ENCODE measurements at places on chromosomes 3 and 15.

- peak; percentile 30 for DNase-seq
These were observed 1.6 kb downstream of the FAM174B start for GRCh38 chr15:92653836-92654539.

DNA sequence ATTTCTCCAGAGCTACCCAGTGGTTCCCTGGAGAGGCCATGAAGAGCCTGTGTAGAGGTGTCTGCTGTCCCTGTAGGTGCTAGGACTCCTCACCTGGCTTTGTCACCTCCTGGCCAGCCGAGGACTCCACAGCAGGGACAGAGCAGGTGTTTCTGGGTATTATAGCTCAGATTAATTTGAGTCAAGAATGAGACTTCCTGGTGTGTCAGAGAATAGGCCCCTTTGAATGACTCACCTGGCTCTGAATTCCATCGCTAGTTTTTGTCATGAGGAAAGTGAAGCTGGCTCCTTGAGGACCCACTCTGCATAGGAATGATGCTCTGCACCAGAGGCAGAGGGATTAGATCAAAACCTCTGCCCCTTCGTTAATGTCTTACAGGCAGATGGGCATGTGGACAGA is 167.5 kb upstream of the TOPAZ1 start:
- no peak for DNase-seq

- DNase-seq, result no peak
These were observed 27.3 kb downstream of the CCR3 start for GRCh38 chr3:46269556-46269955.

DNA sequence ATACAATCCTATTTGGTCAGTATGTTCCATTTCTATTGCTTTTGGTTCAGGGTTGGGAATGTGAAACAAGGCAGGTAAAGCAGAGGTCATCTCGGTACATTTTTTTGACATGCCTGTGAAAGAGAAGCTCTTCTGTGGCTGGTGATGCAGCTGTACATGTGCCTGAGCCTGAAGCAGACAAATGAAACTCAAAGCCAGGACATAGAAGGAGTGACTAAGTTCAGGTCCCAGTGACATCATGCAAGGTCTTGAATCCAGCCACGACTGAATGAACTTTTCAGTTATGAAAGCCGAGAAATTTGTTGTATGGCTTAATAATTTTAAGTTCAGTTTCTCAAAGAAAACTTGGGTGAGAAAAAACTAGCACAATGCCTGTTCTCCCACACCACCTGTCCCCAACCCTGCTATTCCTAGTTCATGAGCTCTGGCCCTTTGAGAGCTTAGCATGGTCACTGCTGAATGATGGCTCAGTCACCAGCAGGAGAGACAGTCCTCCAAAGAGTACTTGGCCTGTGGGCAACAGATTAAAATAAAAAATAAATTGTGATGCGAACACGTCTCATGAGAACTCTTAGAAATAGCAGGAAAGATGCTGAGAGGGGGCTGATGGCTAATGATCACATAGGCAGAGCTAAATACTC is 600.2 kb upstream of the GRM7 start:
- DNase-seq, result no peak

DNA sequence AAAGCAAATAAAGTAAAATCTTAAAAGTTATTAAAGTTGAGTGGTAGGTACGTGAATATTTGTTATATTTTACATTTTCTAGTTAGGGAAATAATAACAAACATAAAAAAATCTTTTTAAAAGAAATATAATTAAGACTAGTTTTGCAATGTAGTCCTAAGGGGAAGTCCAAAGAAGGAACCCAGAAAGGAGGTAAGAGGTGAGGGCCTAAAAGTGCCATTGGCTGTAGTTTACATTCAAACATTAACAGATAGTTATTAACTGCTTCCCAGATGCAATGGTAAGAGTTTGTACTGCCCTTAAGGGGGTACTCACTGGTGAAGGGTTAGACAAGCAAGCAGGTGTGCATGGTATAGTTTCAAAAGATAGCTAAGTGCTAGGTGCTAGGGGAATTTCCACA is 79.2 kb downstream of the B3GALNT1 start:
- no peak for DNase-seq

DNA sequence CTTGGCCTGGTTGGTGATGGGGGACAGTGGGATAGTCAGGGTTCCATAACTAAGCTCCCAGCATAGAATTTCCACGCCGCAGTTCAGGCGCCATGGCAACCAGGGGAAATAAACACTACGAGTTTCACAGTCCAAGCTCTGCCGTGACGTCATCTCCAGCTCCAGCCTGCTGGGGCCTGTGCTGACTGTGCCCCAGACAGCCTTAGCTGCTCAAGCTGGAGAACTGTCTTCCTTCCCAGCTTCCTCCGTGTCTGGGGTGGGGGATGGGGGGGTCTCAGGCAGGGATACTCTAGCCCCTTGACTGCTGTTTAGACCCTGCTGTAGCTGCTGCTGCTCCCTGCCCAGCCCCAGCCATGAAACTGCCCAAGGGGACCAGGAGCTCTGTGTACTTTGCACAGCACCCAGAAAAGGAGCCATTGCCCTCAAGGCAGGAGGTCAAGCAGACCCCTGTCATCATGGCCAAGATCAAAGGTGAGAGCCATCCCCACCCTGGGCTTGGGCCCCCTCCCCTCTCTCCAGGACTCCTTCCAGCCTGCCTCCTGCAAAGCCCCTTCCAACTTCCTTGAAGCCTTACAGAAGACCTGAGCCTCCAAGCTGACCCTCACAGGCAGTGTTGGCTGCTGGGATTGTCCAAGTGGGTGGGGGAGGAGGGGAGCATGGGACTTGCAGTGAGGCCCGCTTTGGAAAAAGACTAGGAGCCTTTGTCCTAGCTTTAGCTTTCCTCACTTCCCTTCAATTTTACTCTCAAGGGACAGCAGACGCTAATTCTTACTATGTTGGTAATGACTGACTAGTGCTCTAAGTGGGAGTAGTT is 11.4 kb upstream of the CSPG4 start:
- DNase-seq, result peak; percentile 93

DNA sequence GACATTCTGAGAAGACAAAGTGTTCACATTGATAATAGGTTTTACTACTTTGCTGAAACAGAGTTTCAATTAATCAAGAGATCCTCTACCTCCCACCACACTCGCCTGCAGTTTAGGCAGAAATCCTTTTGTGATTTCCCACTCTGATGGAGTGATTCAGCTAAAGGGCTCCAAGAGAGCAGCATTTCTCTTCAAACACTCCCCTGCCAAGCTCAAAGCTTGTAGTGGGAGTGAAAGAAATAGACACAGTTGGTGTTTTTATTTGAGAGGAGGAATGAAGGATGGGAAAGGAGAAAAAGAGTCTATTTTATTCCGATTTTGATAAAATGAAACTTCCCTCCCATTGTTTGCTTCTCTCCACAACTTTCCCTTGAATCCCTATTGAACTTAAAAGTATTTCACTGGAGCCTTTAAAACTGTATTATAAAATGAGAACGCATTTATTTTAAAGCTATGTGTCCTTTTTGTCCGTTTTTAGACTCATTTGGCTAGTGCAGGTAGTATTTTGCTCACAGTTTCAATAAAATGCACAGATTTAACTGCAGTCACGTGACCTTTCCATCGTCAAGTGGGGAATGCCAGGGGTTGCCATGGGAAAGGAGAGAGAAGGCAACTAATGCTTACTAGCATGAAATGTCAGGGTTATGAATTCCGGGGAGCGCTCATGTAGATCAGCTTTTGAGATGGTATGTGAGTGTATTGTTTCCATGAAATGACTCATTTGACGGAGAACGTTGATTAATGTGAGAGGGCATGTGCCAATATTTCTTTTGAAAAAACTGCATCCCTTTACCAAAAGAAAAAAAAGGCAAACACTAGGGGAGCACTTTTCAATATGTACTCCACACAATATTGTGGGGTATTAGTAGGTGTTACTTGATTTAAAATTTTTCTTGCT is 7.7 kb upstream of the OSBPL11 start:
- peak; percentile 61 for DNase-seq

DNA sequence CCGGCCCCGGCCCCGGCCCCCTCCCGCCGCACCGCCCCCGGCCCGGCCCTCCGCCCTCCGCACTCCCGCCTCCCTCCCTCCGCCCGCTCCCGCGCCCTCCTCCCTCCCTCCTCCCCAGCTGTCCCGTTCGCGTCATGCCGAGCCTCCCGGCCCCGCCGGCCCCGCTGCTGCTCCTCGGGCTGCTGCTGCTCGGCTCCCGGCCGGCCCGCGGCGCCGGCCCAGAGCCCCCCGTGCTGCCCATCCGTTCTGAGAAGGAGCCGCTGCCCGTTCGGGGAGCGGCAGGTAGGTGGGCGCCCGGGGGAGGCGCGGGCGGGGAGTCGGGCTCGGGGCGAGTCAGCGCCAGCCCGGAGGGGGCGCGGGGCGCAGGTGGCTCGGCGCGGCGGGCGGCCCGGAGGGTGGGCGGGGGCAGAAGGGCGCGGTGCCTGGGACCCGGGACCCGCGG is 352 bp downstream of the CHRD start:
- peak; percentile 36 for DNase-seq

DNA sequence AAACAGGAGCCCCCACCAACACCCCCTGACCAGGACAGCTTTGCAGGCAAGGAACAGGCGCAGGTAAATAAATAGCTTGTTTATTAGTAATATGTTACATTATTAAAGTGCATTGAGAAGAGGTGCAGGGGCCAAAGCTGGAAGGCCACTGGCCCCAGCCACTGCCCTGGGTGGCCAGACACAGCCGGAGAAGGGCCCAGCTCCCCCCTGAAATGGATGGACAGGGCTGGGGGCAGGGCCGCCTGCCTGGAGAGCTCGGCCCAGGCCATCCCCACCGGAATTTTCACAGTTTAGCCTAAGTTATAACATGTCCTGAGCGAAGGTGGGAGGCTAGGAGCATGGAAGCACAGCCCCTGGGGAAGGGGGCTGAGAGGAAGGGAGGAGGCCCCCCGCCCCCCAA is 24.5 kb downstream of the SEMA7A start:
- DNase-seq, result no peak

GRCh38 chr3:195221876-195222617 is 48.9 kb downstream of the XXYLT1 start:
- DNase-seq, result no peak

GRCh38 chr3:115819785-115820384 is 196.6 kb downstream of the GAP43 start:
- DNase-seq, result peak; percentile 82

GRCh38 chr3:132507657-132508056 is 89.4 kb upstream of the ACKR4 start:
- DNase-seq, result no peak

DNA sequence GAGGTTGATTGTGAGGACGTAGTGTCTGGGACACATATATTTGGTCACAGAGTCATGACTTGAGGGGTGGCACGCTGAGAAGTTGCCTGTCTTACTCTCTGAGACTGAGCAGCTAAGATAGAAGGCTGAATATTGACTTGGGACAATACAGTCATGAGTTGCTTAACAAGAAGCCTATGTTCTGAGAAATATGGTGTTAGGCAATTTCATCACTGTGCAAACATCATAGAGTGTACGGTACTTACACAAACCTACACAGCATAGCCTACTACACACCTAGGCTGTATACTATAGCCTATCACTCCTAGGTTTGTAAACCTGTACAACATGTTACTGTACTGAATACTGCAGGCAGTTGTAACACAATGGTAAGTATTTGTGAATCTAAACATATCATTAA is 30.3 kb upstream of the SPESP1 start:
- DNase-seq, result no peak

DNA sequence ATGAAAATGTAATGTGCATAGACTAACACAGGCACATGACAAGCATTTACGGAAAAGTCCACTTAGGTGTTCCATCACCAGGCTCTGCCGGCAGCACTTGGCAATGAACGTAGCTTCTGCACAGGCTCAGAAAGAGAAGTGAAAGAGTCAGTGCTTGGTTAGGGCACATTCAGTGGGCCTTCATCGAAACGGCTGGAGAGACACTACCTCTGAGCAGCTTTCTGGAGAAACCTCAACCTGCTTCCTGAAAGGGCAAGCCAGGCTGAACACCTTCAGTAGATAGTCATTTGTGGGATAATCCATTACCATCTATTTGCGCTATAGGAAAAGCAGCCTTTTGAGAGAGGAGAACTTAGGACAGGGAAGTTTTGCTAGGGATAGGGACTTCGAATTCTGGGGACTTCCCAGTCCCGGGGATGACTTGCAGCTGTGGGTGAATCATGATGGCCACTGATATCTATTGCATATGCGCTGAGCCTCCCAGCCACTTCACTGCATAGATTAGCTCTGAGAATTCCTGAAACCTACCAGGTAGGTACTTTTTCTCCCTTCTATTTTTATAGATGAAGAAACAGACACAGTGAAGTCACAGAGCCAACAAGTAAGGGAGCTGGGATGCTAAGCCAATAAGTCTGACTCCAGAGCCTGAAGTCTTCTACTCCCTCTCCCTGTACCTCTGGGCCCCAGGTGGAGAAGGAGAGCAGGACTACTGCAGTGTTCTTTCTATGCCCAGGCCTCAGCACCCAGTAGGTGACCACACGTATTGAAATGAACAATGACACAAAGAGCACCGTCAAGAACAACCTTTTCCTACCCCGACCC is 4.2 kb upstream of the SH2D7 start:
- DNase-seq, result no peak

- no peak for DNase-seq
These were observed 94.8 kb downstream of the TLE3 start for GRCh38 chr15:70002897-70003296.

DNA sequence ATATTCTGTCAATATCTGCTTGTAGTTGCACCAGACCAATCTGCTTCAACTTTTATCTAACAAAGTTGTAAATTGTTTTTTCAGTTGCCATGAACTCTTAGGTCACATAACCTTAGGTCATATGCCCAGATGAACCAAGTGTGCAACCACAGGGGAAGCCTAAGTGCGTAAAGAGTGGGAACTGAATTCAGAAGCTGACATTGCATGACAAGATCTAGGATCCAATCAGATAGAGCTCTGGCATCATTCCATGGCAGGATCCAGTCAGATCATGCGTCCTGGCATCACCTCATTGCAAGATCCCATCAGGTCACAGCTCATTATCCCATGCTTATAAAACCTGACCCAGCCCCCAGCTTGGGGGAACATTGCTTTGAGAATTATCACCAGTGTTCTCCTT is 18.9 kb upstream of the IFT57 start:
- no peak for DNase-seq

GRCh38 chr3:123841476-123842238 is 42.5 kb downstream of the MYLK start:
- peak; percentile 51 for DNase-seq

DNA sequence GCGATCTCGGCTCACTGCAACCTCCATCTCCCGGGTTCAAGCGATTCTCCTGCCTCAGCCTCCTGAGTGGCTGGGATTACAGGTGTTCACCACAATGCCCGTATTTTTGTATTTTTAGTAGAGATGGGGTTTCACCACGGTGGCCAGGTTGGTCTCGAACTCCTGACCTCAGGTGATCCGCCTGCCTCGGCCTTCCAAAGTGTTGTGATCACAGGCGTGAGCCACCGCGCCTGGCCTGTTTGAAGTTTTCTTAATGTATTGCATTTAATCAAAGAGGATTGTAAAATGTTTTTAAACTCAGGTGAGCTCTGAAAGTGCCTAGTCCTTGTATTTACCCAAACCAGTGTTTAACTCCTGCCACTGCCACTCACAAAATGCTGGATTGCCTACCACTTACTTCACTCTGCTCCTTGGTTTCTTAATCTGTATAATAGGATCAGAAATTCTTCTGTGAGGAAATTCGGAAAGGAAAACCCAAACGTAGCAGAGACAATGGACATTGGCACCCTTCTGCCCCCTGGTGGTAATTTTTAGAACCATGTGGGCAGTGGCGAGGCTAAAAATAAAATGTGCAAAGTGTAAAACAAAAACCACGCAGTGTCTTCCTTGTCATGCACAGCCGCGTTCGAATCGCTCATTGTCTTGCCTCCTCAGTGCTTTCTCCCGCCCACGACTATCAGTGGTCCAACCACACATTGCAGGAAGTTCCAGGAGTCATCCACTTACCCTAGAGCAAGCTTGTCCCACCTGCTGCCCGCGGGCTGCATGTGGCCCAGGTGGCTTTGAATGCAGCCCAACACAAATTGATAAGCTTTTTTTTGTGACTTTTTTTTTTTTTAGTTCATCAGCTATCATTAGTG is 27.3 kb downstream of the CEP19 start:
- peak; percentile 44 for DNase-seq
